ENCODE measurements at places on chromosomes 16 and 17.

DNA sequence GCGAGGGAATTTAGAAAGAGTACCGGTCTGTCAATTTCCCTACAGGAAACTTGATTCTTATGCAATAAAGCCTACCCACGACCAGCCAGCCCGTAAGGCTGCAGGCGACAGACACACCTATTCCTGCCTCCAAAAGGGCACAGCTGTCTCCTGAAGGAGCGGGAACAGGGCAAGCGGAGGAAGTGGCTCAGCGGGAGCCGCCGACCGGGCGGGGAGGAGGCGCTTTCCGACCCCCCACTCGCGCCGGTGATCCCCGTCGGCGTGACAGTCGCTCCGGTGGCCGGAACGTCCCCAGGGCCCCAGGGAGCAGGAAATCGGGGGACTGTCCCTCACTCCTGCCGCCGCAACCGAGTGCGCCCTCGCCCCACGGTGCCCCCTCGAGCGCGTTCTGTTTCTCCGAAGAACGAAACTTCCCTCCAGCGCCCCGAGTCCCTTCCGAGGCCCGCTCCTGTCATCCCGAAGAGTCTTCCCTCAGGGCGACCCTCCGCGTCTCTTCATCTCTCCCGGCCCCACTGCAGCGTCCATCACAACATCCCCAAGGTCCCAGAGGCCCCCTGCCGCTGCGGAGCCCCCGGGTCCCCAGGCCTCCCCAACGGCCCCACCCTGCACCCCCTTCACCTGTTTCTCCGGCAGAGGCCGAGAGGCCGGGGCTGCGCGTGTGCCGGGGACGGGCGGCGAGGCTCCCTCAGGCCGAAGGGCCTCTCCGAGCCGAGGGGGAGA, 421 bp downstream of the STAT3 start:
- DNase-seq, result peak; percentile 41

DNA sequence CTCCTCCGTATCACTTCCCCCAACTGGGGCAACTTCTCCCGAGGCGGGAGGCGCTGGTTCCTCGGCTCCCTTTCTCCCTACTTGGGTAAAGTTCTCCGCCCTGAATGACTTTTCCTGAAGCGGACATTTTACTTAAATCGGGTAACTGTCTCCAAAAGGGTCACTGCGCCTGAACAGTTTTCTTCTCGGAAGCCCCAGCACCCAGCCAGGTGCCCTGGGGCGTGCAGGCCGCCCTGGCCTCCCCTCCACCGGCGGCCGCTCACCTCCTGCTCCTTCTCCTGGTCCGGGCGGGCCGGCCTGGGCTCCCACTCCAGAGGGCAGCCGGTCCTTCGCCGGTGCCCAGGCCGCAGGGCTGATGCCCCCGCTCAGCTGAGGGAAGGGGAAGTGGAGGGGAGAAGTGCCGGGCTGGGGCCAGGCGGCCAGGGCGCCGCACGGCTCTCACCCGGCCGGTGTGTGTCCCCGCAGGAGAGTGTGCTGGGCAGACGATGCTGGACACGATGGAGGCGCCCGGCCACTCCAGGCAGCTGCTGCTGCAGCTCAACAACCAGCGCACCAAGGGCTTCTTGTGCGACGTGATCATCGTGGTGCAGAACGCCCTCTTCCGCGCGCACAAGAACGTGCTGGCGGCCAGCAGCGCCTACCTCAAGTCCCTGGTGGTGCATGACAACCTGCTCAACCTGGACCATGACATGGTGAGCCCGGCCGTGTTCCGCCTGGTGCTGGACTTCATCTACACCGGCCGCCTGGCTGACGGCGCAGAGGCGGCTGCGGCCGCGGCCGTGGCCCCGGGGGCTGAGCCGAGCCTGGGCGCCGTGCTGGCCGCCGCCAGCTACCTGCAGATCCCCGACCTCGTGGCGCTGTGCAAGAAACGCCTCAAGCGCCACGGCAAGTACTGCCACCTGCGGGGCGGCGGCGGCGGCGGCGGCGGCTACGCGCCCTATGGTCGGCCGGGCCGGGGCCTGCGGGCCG, 1.6 kb downstream of the HIC1 start:
- DNase-seq, result no peak

DNA sequence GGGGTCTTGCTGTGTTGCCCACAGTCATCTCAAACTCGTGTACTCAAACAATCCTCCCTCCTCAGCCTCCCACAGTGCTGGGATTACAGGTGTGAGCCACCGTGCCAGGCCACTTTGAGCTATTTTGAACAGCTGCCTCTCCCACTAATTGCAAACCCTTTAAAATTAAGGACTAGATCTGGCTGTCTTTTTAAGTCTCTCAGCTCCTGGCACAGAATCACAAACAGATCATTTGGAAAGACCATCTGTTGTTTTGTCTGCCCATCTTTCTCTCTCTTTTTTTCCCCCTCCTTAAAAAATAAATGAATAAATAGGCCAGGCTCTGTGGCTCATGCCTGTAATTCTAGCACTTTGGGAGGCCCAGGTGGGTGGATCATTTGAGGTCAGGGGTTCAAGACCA, 10.9 kb upstream of the STAT3 start:
- DNase-seq, result peak; percentile 87

DNA sequence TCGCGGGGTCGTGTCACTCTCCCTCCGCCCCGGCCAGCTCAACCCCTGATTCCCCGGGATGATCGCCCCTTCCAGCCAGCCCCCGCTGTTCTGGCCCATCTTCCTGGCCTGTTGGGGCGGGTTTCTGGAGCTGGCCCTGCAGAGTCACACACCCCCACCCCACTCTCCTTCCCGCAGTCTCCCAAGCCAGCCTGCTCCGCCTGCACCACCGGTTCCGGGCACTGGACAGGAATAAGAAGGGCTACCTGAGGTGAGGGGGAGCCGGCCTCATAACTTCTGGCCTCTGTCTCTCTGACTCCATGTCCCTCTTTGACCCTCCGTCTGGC, 621 bp downstream of the CHP2 start:
- no peak for DNase-seq

DNA sequence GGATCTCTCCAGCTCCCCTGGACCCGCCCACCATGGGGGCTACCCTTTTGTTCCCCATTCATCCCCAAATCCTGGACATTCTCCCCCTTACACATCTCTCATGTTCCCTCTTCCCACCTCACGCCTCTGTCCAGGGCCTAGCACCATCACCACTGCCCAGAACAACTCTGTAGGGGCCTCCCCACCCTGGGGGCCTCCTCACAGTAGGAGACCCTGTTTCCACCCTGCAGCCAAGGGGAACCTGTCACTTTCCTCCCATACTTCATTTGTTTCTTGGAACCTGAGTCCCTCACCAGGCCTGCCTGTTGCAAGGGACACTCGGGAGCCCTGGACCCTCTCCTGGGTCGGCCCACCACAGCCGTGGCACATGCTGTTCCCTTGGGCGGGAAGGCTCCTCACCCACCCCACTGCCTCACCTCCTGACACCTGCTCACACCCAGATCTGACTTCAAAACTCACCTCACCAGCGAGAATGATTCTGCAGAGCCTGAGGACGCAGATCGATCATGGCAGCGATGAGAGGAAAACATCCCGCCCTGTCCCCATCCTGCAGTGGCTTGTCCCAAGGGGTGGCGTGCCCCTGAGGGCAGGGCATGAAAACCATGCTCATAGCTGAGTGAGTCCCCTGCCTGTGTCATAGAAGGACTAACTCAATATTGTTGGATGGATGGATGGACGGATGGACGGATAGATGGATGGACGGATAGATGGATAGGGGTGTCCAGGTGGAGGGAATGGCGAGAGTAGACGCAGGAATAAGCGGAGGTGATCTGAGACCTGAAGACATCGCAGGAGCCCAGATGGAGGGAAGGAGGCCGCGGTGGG, 6.8 kb upstream of the RASD1 start:
- no peak for DNase-seq

DNA sequence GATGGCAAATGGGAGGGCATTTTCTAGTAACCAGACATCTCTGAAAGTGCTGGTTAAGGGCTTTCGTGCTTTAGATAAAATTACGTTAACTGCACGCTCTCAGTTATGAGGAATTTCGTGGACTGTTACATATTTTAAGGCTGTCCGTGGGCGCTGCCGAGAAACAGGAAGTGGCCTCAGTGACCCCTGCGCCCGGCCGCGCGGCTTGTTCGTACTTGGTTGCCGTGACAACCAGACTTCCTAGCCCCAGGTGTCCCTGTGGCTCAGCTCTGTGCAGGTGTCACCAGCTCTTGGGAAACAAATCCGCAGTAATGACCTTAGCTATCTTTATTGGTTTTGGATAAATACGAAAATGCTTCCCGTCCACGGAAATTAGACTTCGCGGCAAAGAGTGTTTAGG, 52.7 kb downstream of the LMF1 start:
- no peak for DNase-seq

- DNase-seq, result no peak
Observed at GRCh38 chr17:80319262-80319998, 58.8 kb downstream of the RNF213 start.
